ENCODE measurements at places on chromosomes 2 and 18. TPM values are rescaled to one million over a fixed set of nuclear protein-coding genes. Genes with fewer than 3 reads are reported as not detected.

SCN7A gene
- not detected for total RNA-seq

UGT1A3 gene
- total RNA-seq: not detected

ME2 gene
- 34.7 TPM for total RNA-seq

DNPEP gene
- total RNA-seq: 55.4 TPM

PAX3 gene
- not detected for total RNA-seq

GYPC gene
- total RNA-seq: not detected

DDX1 gene
- 127 TPM for total RNA-seq

EML6 gene
- 1.2 TPM for total RNA-seq

DSEL gene
- total RNA-seq: 0.53 TPM

TDRD15 gene
- total RNA-seq: not detected

FHOD3 gene
- total RNA-seq: 2.6 TPM

GNAL gene
- total RNA-seq: 8.4 TPM

CCDC121 gene
- 3.7 TPM for total RNA-seq

ELOA2 gene
- total RNA-seq: not detected

UGT1A4 gene
- 0.07 TPM for total RNA-seq

ZNF516 gene
- 6.8 TPM for total RNA-seq

MALL gene
- 155 TPM for total RNA-seq

NEB gene
- total RNA-seq: 0.35 TPM

ACKR3 gene
- 7.7 TPM for total RNA-seq

ANKRD30BL gene
- not detected for total RNA-seq

CPLX4 gene
- total RNA-seq: not detected

TTLL4 gene
- 29.0 TPM for total RNA-seq

All from A549 treated with dexamethasone at 1 μM for 4 hours (cell line).